ENCODE measurements at places on chromosomes 3 and 15. TPM values are rescaled to one million over a fixed set of nuclear protein-coding genes. Genes with fewer than 3 reads are reported as not detected.

Gene LRRC49
- 13.3 TPM for total RNA-seq

GRCh38 chr15:63385911-63386531 lies 4.4 kb upstream of the CA12 start:
- no peak overlapping the region for H3K27ac ChIP-seq
- no peak overlapping the region for H3K4me3 ChIP-seq
- H3K36me3 ChIP-seq = no peaks in the 10 kb centered on the region
- no peaks in the 10 kb centered on the region for H3K4me1 ChIP-seq
- DNase-seq = no peak
- H3K27me3 ChIP-seq = no peaks in the 10 kb centered on the region

GRCh38 chr15:53437985-53438841 lies 321.2 kb downstream of the WDR72 start:
- no peaks in the 10 kb centered on the region for H3K4me1 ChIP-seq
- H3K27ac ChIP-seq = no peak overlapping the region
- no peaks in the 10 kb centered on the region for H3K27me3 ChIP-seq
- no peak overlapping the region for H3K4me3 ChIP-seq

- no peak overlapping the region for H3K4me3 ChIP-seq
- DNase-seq = no peak
- H3K27ac ChIP-seq = no peak overlapping the region
- no peaks in the 10 kb centered on the region for H3K27me3 ChIP-seq
- no peaks in the 10 kb centered on the region for H3K36me3 ChIP-seq
These were observed 210.0 kb upstream of the PPP2R3A start for GRCh38 chr3:135755330-135756105.

Gene NR2E3
- total RNA-seq = not detected

DNA sequence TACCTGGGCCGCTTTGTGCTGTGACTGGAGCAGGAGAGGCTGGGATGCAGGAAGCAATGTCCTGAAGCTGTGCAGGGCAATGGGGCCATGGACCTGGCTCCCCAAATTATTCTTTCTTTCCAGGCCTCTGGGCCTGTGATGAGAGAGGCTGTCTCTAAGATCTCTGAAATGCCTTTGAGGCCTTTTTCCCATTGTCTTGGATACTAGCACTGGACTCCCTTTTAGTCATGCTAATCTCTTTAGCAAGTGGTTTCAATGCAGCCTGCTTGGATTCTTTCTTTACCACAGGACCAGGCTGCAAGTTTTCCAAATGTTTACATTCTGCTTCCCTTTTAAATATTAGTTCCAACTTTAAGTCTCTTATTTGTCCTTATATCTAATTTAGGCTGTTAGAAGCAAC lies 64.8 kb upstream of the SGO1 start:
- no peaks in the 10 kb centered on the region for H3K36me3 ChIP-seq
- H3K27me3 ChIP-seq = no peaks in the 10 kb centered on the region
- no peak overlapping the region for H3K27ac ChIP-seq

GRCh38 chr15:87619161-87619960 lies 637.2 kb downstream of the NTRK3 start:
- H3K36me3 ChIP-seq = no peaks in the 10 kb centered on the region
- H3K4me3 ChIP-seq = no peak overlapping the region
- H3K27me3 ChIP-seq = no peaks in the 10 kb centered on the region
- no peaks in the 10 kb centered on the region for H3K4me1 ChIP-seq
- DNase-seq = no peak

Gene ATG3
- 62.6 TPM for total RNA-seq

DNA sequence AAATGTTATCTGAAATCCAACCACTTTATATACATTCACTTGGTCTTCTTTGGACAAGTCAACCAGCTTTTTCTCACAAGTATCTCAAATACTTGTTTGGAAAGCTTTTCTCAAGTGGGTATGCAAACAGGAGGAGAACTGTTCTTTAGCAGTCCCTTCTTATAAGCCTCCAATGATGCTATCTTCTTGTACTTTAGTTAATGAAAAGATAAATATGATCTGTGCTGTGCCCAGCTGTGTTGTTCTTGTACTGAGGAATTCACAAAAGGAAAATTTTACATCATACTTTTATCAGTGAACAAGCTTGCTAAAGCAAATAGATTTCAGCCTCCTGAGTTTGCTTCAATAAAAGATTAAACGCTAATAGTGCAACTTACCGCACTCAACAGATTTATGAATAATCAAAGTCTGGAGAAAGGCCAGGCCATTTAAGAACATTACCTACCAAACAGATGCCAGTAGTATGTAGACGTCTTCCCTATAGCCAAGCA lies 395.2 kb downstream of the MECOM start:
- DNase-seq = no peak
- H3K4me1 ChIP-seq = no peaks in the 10 kb centered on the region
- H3K36me3 ChIP-seq = no peaks in the 10 kb centered on the region
- no peak overlapping the region for H3K4me3 ChIP-seq

Gene PTX3
- 10.1 TPM for total RNA-seq

- DNase-seq = no peak
- no peaks in the 10 kb centered on the region for H3K27me3 ChIP-seq
- H3K36me3 ChIP-seq = no peaks in the 10 kb centered on the region
- H3K4me1 ChIP-seq = no peaks in the 10 kb centered on the region
- H3K4me3 ChIP-seq = no peak overlapping the region
These were observed 114.4 kb downstream of the CHSY1 start for GRCh38 chr15:101137312-101137940.

Measured in breast epithelium (tissue), 4 donors.